ENCODE measurements at places on chromosomes 13 and 19.

GRCh38 chr13:24557081-24557480 is 44.5 kb upstream of the PARP4 start:
- DNase-seq, result no peak

DNA sequence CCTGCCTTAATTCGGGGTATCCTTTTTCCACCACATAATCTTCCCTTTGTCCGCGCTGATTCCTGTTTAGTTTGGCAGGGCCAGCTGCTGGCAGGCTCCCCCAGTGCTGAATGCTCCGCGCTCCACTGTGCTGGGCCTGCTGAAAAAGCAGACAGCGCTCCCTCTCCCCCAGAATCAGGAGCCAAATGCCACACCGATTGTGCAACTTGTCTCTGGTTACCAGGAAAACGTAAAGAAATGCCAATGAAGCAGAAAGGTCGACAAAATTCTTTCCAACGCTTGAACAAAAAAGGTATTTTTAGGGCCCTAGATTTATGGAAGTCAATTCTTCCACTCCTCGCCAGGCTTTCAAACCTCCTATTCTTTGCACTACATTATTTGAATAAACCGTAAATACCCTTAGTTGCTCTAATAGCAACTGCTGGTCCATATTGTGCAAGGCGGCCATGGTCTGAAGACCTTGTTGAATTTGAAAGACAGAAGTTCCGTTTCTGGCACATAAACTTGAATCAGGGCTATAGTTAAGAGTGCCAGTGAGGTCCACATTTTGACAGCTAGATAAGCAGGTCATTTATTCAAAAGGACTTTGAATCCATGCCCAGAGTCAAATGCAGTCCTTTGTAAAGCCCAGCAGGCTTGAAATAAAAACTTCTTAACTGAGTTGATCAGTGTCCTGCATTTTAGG is 206.7 kb upstream of the RFC3 start:
- no peak for DNase-seq

GRCh38 chr19:31568724-31569123 is 219.5 kb upstream of the TSHZ3 start:
- DNase-seq, result no peak

GRCh38 chr19:1106841-1107660 is 3.3 kb downstream of the GPX4 start:
- DNase-seq, result no peak

GRCh38 chr13:46596466-46596865 is 43.5 kb downstream of the LRCH1 start:
- no peak for DNase-seq

- no peak for DNase-seq
These were observed 18.9 kb upstream of the CLDN10 start for GRCh38 chr13:95533545-95534160.

Measured in stimulated activated CD4-positive, alpha-beta T cell treated with anti-CD3 and anti-CD28 coated beads, Interleukin-15, amount 100 ng/mL, for 1 hour (primary cell).